ENCODE measurements at places on chromosomes 5 and 9.
A peak's percentile ranks its signal among the peaks of the same experiment; 100 is the strongest.

DNA sequence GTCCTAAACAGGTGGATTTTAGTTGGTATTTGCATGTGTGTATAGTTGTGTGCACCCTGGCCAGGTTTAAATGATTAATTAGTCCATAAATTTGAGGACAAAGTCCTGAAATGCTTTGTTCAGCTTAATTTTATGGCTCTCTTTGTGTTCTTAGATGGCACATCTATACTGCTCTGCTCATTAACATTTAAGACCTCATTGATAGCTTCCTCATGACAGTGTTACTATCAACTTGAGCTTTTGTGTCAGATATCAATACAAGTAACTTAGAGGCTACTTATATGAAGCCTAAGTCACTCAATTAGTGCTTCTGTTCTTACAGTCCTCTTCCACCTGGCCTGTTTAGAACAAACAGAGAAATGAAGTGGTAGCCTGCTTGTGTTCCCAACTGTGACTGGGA lies 240.9 kb downstream of the TRPM3 start:
- no peak for DNase-seq

GRCh38 chr9:121160025-121160424 lies 41.6 kb downstream of the RAB14 start:
- no peak for DNase-seq

- DNase-seq = no peak
Measured at GRCh38 chr5:41925555-41925951, 472 bp downstream of the FBXO4 start.

GRCh38 chr5:132525299-132525724 lies 18.0 kb downstream of the IL5 start:
- DNase-seq = no peak

DNA sequence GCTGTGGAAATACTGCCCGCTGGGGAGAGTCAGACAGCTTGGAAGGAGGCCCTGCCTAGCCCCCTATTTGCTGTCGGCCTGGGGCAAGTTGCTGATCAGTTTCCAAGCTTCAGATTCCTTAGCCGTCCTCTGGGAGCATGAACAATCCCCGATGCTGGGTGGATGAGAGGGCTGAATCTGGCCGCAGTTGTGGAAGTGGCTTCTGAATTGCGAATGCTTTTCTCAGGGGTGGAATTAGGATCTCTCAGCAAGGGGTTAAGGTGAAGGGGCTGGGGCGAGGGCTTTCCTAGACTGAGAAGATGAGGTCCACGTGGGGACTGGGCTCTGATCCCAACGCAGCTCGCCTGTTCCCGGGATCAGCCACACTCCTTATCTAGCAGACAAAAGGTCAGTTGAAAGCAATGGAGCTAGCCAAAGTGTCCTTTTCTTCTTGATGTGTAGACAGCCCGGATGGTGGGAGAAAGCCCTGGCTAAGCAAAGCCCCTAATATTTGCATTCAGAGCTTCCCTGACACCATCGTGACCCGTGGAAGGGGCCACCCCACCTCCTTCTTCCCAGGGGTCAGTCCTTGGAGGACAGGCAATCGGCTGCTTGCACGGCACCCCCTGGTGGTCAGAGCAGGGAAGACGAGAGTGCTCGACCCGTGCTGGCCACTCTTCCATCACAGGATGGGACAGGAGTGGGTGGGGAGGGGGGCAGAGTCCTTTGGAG lies 54.9 kb downstream of the COL15A1 start:
- no peak for DNase-seq

DNA sequence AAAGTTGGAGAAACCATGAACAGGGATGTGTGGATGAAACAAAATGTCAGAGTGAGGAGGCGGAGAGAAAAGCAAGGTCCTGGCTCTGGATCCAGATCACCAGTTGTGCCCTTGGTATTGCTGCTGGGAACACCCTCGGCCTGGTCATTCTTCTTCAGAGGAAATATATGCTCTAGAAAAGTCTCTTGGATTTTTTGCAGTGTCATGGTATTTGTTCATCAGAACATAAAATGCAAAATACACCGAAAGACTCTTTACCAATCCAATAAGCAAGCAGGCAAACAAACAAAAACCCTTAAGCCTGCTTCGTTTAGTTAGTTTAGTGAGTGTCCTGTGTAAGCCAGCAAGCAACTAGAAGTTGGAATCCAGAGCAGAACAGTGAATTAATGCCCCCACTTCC lies 88.7 kb upstream of the CDH6 start:
- no peak for DNase-seq

- DNase-seq = peak; percentile 94
Measured at GRCh38 chr5:8829323-8830029, 716.4 kb downstream of the SEMA5A start.

GRCh38 chr5:52909192-52909591 lies 80.0 kb upstream of the ITGA2 start:
- no peak for DNase-seq

DNA sequence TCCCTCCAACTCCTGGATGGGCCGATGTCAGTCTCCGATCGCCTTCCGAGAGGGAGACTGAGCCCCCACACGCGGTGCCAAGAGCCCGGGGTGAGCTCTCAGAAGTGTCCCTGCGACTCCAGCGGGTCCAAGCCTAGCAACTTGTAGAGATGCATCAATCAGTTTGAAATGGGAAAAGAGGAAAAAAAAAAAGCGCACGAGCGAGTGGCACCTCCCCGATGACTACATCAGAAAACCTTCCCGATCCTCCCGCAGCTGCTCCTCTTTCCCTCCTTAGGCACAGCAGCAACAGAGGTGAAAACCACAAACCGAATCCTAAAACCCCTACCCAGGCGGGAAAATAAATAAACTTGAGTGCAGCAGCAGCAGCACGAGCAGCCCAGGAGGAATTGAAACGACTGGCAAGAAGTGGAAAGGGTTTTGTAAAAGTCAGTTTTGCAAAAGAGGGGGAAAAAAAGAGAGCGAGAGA lies 1.0 kb upstream of the EFNA5 start:
- DNase-seq = no peak

- DNase-seq = no peak
Measured at GRCh38 chr9:99732715-99733114, 89.0 kb upstream of the NR4A3 start.

DNA sequence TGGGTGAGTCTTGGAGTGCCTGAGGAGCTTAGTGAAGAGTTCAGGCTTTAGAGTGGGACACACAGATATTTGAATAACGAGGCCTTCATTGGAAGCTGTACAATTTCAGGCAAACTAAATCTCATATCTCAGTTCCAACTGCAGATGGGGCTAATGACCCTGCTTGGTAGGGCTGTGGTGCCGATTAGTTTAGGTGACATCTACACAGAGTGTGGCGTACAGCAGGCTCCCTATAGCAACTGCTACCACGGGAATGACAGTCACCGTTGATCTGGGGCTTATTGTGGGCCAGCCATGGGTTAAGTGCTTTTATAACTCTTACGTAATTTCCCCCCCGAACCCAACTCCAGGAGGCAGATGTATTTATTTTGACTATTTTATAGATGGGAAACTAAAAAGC lies 70.8 kb downstream of the FAT2 start:
- DNase-seq = no peak

- DNase-seq = no peak
Measured at GRCh38 chr9:12666813-12667212, 26.4 kb upstream of the TYRP1 start.

DNA sequence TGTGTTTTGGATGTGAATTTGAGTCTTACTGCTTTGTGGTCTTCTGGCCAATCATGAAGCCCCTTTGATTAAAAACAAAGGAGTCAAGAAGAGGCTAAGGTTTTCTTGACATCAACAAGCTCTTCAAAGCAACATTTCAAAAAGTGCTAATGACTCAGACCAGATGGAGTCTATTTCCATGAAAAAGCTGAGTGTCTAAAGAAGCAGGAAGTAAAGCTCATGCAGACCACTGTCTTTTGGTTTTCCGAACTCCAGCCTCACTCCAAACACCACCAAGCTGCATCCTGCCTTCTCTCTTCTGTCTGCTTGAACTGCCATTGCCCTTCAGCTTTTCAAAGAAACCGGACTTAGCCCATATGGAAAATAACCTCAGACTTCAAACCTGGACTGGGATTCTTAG lies 115.2 kb downstream of the PRDM6 start:
- no peak for DNase-seq

GRCh38 chr5:68217528-68217927 lies 2.0 kb downstream of the PIK3R1 start:
- DNase-seq = no peak

DNA sequence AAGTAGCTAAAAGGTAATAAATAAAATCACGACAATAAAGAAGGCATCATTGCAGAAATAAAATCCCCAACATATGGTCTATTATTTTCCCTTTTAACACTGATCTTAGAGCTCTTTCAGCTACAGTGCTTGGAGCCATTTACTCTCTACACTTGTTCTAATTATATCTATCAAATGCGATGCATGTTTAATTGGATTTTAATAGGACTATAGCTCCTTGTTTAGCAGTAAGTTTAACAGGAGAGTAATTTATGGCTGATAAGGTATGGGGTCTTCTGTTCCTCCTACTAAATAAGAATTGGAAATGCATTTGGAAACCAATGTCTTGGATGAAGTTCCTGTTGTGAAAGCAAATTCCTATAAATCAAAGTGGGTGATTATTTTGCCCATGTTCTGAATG lies 304.2 kb upstream of the PTPRD start:
- no peak for DNase-seq

- no peak for DNase-seq
Measured at GRCh38 chr5:66415208-66415607, 181.0 kb upstream of the MAST4 start.

DNA sequence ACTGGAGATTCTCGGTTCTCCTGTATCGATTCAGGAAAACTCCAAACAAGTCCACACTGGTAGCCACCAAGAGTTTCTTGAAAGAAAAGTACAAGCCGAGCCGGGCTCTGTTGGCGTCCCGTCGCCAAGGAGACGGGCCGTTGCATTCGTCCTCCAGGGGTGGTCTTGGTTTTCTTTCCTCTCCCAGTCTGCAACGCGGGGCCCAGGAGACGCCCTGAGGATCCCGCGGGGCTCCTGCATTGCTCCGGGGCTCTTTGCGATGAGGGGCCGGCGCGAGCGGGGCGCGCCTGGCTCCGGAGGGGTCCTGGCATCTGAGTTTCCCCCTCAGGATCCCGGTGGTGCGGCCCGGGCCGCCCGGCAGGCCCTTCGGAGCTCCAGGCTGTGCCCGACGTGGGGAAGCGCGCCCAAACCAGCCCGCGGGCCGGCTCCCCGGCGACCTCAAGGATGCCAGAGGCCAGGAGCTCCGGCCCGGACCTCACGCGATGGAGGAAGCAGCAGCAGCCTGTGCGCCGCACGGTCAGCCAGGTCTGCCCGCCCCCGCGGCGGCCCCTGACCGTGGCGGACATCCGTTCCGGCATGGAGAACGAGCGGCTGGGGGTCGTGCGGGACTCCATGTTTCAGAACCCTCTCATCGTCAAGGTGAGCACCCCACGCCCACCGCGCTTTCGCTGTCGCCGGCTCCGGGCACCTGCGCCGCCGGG lies at the start of gene CFAP77:
Gene CFAP77, plus strand, starts transcription at position 384 of the 701 bp plus-strand sequence. Its CDS starts 61 bp downstream, at position 445.
- no peak for DNase-seq

DNA sequence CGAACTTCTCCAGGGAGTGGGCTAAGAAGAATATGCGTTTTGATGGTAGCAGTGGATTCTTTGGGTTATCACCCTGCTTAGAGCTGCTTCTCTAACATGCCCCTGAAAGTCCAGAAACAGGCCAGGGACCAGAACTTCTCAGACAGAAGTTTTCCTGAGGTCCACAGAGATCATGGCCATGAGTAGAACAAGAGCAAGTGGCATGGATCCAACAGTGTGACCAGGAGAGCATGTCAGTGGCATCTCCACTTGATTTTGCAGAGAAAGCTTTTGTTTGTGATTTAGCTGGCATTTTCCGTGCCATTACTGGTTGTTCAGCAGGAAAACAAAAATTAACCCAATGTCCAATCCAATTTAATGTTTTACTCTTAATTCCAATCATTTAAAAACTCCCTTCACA lies 298.5 kb upstream of the CD180 start:
- no peak for DNase-seq

DNA sequence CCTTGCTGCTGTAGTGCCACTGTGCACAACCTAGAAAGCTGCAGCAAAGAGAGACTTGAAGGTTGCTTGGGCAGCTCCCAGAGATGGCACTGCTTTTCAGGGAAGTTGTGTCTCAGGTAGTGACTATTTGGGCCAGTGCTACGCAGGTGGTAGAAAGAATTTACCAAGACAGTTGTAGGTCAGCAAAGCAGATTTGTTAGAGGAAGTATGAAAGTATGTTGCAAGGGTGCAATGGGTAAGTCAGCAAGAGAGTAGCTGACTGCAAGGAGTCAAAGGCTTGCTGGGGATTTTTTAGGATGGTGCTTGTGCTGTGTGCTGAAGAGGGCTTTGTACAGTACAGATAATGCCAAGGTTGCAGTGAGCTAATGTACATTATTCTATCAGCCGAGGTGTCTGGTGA lies 33.5 kb upstream of the SPARC start:
- DNase-seq = no peak

DNA sequence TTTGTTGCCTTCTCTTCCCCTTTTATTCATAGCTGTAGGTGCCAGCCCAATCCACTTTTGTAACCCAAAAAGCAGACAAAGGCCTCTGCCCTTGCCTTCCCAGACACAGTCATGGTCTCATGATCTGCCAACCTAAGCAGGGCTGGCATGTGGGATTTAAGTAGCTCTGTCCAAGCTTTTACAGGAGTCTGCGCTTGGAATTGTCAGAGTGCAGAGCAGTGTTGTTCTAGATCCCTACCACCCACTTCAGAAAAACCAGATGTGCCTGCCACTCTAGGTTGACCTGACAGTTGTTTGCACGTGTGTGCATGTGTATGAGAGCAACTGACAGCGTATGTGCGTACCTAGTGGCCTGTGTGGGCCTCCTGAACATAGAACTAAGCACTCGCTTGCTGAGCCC lies 87.8 kb upstream of the SPRY4 start:
- no peak for DNase-seq

DNA sequence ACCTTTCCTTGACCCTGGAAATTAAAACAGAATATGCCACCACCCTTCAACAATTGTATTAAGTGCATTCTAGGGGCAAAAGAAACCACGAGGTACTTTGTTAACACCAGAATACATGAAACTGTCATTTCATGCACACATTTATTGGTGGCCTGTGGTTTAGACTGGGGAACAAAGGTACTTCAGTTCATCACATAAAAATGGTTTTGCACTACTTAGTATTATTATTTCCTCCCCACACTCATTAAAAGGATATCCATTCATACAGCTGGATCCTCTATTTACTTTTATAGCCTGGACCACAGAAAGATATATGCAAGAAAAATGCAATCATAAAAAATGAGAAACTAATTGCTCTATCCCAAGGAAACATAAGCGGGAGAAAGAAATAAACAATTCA lies 230.9 kb downstream of the EFNA5 start:
- DNase-seq = no peak

DNA sequence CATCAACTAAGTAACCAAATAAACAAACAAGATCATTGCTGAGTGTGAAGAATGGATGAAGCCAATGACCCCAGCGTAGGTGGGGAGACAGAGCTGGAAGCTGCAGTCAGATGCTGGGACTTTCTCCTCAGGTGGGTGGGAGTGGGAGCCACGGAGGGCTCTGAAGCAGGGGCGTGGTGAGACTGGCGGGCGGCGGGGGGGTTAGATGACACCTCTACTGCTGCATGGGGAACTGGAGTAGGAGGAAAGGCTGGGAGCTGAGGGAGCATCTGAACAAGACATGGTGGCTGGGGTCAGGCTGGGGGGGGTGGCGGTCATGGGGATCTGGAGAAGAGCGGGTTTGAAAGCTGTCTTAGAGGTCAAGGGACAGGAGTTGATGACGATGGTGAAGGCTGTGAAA lies 193.8 kb downstream of the C9orf50 start:
- no peak for DNase-seq

Data from astrocyte of the cerebellum (primary cell).